Activated CD4-positive, alpha-beta T cell treated with anti-CD3 and anti-CD28 coated beads for 36 hours (primary cell): ENCODE measurements at places on chromosomes 5 and 9. TPM values are rescaled to one million over a fixed set of nuclear protein-coding genes. Genes with fewer than 3 reads are reported as not detected.

DNA sequence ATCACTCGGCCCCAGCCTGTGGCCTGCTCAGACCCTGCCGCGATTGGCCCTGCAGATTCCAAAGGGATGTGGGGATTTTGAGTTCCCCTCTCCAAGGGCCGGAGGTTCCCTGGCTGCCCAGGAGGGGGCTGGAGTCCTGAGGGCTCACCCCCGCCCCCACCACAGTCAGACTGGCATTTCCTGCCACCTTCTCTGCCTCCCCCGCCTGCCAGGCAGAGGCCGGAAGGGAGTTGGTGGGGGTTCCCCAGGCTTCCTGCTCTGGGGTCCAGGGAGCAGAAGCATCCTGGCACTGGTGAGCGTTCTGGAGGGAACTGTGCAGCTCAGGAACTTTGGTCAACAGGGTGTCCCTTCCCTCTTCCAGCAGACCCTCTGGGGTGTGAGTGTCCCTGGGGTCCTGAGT lies 70.6 kb downstream of the RXRA start:
- peaks cover 5% of the 10 kb centered on the region for H3K27me3 ChIP-seq
- peak; percentile 82 for DNase-seq
- H3K36me3 ChIP-seq: peaks cover 12% of the 10 kb centered on the region
- peak overlapping the region; percentile 69 for H3K4me3 ChIP-seq
- H3K27ac ChIP-seq: peak overlapping the region; percentile 82

Gene HSD17B4
- 92.3 TPM for total RNA-seq

Gene EQTN
- not detected for total RNA-seq

GRCh38 chr5:120748474-120748873 lies 284.4 kb downstream of the PRR16 start:
- DNase-seq: no peak
- no peak overlapping the region for H3K4me3 ChIP-seq
- H3K4me1 ChIP-seq: no peaks in the 10 kb centered on the region

DNA sequence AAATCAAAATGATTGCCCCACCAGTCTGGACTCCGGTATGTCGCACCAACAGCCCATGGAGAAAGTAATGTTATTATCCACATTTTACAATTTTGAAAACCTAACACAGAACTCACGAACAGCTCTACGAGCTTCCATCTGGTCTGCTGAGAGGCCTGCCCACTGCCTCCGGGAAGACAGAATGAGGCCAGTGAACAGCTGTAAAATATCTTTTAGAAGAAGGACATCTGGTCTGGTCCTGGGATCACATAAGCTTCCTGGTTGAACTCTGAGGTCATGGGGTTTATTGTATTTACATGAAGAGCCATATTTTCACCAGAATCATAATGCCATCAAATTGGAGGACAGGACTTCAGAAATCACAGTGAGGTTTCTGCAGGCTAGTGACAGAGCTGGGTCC lies 89.0 kb downstream of the FRMD3 start:
- H3K4me3 ChIP-seq: no peak overlapping the region
- H3K27ac ChIP-seq: no peak overlapping the region
- no peaks in the 10 kb centered on the region for H3K4me1 ChIP-seq
- H3K27me3 ChIP-seq: no peaks in the 10 kb centered on the region

- H3K27me3 ChIP-seq: no peaks in the 10 kb centered on the region
- no peak for DNase-seq
- no peaks in the 10 kb centered on the region for H3K4me1 ChIP-seq
Measured at GRCh38 chr5:20028506-20028905, 40.5 kb upstream of the CDH18 start.

DNA sequence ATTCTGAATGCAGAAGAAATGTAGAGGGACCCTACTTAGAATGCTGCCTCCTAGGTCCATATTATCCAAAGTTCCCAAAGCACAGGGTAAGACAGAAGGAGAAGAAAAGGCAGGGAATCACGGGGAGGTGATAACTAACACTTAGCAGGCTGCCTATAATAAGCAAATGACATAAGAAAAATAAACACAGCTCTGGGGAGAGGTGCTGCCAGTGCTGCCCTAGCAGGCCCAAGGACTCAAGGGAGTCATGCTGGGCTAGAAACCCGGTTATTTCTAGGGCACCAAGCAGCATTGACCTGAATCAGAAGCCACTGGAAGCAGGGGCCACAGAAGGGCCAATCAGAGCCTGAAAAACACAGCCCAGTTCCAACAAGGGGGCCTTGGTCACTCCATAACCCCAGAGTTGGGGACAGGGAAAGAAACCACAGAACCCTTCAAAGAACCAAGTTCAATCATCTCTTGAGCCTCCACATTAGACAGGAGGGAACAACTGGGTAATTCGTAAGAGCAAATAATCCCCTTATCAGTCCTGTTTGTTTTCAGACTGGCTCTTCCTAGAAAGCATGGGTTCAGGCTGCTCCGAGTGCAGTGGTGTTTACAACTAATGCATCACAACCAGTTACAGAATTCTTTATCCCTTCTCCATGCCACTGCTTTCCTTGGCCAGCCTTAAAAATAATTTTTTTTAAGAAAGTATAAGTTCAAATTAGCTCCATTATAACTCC lies 24.0 kb downstream of the NRG2 start:
- H3K36me3 ChIP-seq: no peaks in the 10 kb centered on the region
- no peak for DNase-seq
- no peak overlapping the region for H3K4me3 ChIP-seq
- no peak overlapping the region for H3K27ac ChIP-seq
- H3K4me1 ChIP-seq: no peaks in the 10 kb centered on the region
- peaks cover 7% of the 10 kb centered on the region for H3K27me3 ChIP-seq
